ENCODE measurements at places on chromosomes 7 and 10. TPM values are rescaled to one million over a fixed set of nuclear protein-coding genes. Genes with fewer than 3 reads are reported as not detected.

Gene NFKB2
- 35.6 TPM for total RNA-seq

Gene TSPAN15
- 9.7 TPM for total RNA-seq

Gene AKR1E2
- 3.4 TPM for total RNA-seq

Gene PWWP2B
- total RNA-seq: 5.1 TPM

Gene CPA2
- total RNA-seq: 0.14 TPM

Gene OR2A12
- not detected for total RNA-seq

Gene TMEM229A
- not detected for total RNA-seq

DNA sequence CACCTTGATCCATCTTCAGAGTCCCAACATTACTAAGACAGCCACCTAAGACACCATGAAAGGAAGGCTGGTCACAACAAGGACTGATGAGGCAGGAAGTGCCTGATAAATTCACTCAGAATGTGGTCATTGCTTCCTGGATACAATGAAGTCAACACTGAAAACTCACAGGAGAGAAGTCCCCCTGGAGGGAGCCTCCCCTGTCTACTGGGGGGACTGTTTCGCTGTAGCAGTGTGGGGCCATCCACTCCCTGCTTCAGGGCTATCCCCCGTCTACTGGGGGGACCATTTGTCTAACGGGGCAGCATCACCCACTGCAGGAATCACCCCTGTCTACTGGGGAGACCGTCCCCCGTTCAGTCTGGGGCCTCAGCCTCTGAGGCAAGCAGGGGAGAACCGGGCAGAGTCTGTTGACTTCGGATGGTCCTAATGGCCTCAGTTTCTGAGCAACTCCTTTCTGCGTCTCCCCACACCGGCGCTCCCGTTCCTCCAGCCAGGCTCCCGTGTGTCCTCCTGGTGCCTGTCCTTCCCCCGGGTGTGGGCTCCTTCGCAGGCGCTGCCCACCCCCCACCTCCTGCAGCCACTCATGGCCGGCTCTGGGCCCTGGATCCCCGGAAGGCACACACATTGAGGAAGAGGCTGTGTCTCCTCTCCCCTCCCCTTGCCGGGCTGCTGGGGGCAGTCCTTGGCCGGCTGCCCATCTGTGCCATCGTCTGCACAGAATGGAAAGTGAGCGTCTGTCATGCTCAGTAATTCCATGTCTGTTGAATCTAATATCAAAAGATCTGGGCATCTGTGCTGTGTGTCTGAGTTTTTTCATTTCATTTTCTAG, 59.9 kb upstream of the DNAJB6 start:
- DNase-seq: no peak

DNA sequence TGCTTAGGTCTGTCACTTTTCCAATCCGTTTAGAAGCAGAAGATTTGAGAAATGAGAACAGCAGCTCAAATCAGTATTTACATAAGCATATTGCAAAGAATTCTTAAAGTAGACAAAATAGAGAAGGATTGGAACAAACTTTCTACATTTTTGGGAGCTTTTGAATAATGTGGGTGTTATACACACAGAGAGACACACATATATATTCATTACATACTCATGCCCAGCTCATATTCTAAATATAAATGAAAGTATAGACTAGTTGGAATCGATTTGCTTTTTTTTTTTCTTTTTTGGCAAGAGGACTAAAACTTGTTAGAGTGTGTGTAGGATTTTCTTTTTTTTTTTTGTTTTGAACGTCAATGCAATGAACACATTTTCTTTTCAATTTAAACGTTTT, 538.9 kb downstream of the AUTS2 start:
- DNase-seq: no peak

- DNase-seq: no peak
Observed at GRCh38 chr7:270351-270983, 19.5 kb upstream of the FOXL3 start.

- no peak for DNase-seq
Observed at GRCh38 chr7:93927585-93927984, 6.0 kb downstream of the GNG11 start.

GRCh38 chr10:104928734-104929133, 287.6 kb downstream of the SORCS3 start:
- DNase-seq: no peak

GRCh38 chr10:132494866-132495630, 42.5 kb upstream of the INPP5A start:
- no peak for DNase-seq

DNA sequence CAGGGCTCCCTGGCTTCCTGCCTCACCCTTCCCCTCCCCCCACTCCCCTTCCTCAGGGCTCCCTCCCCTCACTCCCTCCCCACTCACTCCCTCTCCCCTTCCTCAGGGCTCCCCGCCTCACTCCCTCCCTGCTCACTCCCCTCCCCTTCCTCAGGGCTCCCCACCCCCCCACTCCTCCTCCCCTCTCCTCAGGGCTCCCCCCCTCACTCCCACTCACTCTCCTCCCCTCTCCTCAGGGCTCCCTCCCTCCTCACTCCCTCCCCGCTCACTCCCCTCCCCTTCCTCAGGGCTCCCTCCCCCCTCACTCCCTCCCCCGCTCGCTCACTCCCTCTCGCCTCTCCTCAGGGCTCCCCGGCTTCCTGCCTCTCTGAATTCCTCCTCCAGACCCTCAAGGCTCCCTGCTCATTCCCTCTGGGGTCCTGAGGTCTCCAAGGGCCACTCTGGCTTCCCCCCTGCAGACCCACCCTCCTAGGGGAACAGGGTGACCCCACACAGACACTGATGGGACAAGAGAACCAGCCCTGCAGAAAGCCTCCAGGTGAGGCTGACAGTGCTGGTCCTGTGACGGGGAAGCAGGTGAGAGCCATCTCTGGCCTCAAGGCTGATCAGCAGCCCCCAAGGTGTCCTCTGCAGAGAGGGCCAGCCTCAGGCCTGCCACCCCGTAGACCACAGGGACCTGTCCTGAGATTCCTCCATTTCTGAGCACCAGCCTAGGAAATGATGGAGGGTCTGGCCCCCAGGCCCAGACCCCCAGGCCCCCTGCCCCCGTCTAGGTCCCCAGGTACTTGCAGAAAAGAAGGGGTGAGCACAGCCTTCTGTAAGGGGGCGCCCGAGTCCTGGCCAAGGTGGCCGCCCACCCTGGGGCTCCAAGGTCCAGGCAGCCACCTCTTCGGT, 47.2 kb downstream of the PWWP2B start:
- peak; percentile 75 for DNase-seq

DNA sequence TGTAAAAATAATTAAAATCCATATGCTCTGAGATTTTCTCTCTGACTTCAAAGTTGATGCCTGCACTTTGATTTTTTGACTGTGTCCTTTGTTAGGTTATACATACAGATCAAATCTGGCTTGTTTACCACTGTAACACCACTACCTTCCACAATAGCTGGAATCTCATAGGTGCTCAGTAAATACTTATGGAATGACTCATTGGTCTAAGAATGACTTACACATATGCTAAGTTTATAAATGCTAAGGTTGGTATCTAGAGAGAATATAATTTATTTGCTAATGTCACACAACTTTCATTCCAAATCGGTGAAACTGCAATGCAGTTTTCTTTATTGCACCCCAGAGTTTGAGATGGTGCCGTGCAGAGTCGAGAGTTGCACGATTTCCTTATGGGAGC, 578.5 kb downstream of the SH2D4B start:
- DNase-seq: no peak

GRCh38 chr7:155395176-155395797, 62.6 kb upstream of the EN2 start:
- DNase-seq: no peak
